ENCODE measurements at places on chromosomes 4 and X.

DNA sequence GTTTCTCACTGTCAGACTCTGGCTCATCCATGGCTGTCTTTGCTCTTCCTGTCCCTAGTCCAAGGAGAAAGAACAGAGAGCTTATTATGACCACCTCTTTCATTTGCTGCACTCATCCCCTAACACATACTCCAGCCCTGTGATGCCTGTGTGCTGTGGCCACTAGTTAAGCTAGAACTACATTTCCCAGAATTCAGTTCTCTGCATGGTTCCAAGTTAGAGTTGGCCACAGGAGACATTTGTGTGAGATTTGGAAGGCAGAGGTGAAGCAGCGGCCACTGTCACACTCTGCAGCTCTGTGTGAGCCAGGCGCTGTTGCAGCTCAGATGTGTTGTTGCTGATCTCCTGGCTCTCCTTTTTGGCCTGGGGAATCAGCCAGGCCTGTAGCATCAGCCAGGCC is 188.2 kb upstream of the ATP6AP2 start:
- DNase-seq: no peak

GRCh38 chr4:37381040-37381668 is 136.6 kb downstream of the NWD2 start:
- no peak for DNase-seq

DNA sequence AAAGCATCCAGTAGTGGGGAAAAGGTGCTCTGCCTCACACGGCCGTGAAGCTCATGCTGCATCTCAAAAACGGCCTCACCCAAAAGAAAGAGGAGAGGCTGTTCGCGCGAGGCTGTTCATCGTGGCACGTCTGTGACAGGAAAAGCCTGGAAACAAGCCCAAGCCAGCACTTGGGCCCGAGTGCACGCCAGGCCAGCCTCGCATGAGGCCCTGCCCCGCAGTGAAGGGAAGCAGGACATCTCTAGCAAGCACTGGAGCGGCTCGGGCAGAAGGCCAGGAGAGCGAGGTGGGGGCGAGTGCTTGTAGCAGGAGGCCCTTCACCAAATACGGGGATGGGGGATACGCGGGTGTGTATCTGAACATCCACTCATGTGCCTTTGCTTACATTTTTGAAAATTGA is 39.9 kb upstream of the MXD4 start:
- no peak for DNase-seq

DNA sequence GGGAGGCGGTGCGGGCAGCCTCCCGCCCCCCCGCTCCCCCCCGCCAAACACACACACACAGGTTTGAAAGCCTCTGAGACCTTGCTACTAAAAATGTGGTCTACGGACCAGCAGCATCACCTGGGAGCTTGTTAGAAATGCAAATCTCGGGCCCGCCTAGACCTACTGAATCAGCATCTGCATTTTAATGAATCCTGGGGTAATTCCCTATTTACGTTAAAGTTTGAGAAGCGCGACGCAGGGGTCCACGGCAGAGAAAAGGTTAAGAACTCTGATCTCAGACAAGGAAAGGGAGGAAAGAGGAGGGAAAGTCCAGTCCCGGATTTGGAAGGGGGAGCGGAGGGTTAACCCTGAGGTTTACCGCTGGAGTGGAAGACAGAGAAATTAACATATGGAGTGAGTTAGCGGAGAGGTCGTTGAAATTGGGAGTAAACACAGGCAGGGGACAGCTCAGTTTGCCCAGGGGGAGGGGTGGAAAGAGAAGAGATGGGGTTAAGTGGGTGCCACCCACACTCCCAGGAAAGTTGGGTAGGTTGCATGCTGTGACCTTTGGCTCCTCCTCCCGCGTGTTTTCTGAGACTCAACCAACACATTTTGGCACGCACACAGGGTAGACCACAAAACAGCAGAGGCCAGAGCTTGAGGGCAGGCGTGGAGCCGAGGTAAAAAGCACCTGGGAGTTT is 483.6 kb downstream of the BCOR start:
- no peak for DNase-seq

- no peak for DNase-seq
These were observed 12.2 kb downstream of the SRD5A3 start for GRCh38 chr4:55358246-55358645.

DNA sequence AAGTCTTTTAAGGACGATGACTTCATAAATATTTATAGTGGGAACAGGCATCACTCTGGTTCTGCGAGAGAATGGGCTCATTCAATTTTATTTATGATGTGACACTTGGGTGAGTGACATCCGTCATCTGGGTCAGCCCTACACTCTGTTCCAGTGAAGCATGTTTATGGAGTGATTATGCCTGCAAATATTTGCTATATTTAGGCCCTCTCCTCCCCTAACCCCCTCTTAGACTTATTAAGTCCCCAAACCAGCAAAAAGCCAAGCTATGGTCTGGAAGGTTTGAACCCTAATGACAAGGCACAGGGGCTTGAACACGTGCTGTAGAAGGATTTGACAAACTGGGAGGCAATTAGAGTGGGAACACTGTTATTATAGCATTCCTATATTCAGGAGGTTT is 55.9 kb downstream of the C4orf51 start:
- no peak for DNase-seq

- peak; percentile 87 for DNase-seq
These were observed 33.0 kb upstream of the KIAA0232 start for GRCh38 chr4:6749340-6750171.

DNA sequence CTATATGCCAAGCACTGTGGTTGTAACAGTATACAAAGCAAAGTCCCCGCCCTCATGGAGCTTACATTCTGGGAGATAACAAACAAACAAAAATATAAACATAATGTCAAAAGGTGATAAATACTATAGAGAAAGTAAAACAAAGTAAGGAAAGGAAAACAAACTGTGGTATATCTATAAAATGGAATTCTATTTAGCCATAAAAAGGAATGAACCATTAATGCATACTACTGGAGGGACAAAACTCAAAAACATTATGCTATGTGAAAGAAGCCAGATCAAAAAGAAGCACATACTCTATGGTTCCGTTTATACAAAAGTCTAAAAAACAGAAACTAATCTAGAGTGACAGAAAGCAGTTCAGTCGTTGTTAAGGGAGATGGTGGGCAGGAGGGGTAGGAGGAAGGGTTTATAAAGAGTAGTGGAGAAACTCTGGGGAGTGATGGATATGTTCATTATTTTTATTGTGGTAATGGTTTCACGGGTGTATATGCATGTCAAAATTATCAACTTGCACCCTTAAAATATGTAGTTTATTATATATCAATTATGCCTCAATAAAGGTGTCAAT is 31.5 kb downstream of the GPC3 start:
- DNase-seq: no peak

DNA sequence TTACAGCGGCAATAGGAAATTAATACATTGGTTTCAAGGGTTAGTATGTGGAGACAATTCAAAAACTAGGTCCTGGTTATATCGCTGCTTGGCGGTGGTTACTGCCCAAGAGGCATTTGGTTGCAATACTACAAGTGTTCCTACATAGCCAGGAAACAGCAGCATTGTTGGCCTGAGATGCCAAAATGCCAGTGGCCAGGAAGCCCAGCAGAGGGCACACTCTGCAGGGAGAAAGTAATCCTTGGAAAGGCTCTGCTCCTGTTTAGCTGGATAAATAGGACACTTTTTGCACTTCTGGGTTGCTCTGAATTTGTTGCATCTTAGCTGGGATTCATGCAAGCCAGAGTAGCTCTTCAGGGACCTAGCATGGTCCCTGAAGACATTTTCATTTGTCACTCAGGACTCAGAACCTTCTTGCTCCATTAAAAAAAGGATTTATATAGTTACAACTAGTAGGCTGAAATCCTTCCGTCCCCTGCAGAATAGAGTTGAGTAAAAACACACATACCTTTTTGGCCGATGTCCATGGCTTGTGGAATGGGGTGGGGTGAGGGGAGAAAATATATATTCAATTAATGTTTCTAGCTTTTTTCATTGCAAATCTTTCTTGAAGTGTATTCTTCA is 8.1 kb upstream of the GPR119 start:
- peak; percentile 40 for DNase-seq

GRCh38 chr4:139814323-139815015 is 148.8 kb downstream of the MGST2 start:
- no peak for DNase-seq

DNA sequence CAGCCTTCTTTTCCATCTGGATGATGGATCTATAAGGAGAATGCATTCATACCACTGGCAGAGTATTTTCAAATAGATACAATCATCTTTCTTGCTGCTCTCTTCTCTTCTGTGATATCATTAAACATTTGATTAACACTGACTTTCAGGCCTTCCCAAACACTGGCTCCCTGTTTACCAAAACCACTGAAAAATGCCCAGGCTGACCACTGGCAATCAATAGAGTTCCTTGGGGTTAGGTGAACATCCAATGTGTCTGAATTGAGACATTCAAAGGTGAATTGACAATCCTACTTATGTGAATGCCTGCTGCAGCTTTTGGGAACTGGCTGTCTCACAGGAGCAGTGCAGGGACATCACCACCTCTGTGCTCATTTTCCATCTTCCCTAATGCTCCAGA is 168.3 kb downstream of the ENOX2 start:
- no peak for DNase-seq

GRCh38 chr4:13938299-13938698 is 310.8 kb upstream of the BOD1L1 start:
- DNase-seq: no peak

DNA sequence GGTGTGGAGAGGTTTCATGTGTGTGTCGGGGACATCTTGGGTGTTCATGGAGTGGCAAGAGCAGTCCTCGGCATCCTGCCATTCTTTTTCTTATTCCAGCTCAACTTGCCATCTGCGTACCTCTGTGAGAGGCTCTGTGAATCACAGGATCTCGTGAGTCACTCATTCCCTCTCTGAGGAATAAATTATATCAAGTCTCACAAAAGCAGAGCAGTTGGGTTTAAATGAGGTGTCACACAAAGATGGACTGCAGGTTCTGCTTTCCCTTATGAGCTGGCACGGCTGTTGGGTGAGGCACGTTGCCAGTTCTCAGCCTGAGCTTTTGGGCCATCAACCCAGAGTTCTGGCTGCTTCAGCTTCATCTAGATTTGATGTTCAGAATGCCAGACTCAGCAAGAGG is 6.8 kb upstream of the OCIAD2 start:
- DNase-seq: peak; percentile 33

DNA sequence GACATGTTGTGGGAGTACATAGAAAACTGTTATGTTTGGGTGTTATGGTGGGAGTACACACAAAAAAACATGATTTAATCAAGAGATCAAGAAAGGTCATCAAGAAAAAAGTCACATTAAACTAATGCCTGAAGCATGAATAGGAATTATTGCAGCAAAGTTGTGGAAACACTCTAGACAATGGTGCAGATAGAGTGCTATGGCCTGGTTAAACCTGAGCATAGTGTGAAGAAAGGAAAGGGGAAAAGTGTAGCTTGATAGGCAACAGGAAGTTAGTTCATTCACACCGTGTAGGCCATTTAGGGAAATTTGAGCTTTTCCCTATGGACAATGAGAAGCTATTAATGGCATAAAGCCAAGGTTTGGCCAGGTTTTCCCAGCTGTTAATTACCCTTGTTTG is 162.1 kb upstream of the EMCN start:
- DNase-seq: no peak

DNA sequence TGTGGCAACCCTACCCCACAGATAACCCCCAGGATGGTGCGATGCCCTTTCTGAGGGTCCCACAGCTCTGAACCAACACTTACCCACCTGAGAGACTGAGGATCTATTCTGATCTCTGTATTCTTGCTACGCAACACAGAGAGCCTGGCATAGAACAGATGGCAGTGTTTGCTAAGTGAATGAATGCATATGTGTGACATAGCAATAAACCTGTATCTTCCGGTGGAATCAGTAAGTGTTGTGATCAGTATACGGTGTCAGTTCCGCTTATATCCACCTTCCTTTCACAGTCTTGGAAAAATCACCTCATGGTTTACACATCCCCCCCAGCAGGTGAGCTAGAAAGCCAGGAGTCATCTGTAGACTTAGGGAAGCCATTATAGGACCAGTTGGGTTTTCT is 5.9 kb upstream of the HSD17B10 start:
- no peak for DNase-seq

GRCh38 chrX:47264483-47265173 is 31.8 kb downstream of the USP11 start:
- DNase-seq: peak; percentile 20

DNA sequence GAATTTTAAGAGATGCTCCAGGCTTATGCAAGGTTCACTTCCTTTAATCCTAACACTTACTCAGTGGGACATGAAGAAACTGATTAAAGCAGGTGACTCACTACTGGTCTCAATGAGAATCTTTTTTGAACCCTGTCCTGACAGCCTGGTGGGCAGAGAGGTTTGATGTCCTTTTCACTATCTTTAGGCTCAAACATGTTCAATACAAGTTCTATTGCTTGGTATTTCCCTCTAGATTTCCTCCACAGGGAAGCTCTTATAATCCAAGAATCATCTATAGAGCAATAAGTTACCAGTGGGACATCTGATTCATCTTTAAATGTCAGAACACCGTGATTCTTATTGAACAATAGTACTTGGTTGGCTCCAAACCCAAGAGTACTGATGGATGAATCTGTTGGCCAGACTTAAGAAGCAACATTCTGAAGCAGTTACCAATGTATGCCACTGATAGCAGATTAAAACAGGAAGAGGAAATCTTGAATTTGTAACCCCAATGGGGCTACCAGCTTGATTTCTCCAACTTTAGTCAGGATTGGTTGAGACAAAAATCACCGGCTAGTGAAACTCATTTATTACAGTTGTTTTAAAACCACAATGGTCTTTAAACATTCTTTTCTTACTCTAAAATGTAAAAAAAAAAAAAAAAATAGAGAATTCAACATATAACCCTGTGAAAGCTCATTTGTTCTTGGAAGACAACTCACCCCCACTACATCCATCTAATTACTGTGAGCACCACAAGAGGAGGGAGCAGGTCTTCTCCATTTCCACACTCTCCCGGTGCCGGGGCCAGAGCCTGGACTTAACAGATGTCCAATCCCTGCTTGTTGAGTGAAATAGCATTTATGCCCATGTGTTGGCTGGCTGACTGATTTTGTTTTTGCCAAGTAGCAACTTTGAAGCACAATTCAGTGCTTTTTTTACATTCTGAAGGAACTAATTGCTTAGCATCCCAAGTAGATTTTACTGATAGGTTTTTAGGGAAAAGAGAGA is 43.3 kb downstream of the FGFBP1 start:
- no peak for DNase-seq

- no peak for DNase-seq
These were observed 54.2 kb downstream of the F8 start for GRCh38 chrX:154968353-154968752.

GRCh38 chr4:4810092-4810774 is 49.2 kb upstream of the MSX1 start:
- DNase-seq: no peak

- no peak for DNase-seq
These were observed 13.6 kb downstream of the AMTN start for GRCh38 chr4:70531981-70532380.

DNA sequence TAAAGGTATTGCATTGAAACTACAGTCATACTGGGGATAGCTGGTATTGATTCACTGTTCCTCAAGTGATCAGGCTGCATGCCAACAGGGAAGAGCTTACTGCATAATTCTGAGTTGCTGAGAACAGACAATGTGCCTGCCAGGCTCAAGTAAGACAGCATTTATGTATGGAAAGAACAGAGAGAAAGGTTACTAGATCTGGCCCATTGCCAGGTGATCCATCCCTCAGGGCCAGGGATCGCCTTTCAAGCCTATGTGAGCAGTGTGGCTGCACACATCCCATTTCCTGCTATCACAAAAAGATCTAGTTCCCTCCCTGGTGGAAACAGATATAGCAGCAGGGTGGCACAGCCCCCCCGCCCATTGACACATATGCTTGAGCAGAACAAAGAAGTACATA is 254.0 kb downstream of the TMA16 start:
- no peak for DNase-seq

Data from H54 (cell line).